ENCODE measurements at places on chromosomes 3 and 15.

DNA sequence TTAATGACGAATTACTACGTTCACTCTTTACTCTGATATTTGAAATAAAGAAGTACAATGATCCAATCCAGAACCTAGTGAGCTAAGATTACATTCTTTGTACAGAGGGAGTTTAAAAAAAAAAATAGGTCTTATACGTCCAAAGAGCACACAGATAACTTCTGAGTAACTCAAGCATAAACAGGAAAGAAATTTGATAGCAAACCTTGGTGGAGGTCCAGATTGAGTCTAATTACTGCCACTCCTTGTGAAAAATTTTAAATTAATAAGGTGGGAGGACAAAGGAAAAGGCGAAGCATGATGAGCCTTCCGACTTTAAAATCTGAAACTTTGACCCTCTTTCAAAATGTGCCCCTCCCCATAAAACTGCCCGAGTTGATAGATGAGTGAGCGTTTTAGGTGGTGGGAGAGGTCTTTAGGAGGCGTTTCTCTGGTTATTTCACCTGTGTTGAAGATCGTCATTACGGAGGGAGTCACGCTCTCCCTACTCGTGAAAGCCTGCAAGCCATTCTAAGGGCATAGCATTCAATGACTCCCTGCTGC lies 127.0 kb upstream of the ROBO2 start:
- DNase-seq: no peak

GRCh38 chr15:97023488-97023844 lies 693.0 kb downstream of the NR2F2 start:
- no peak for DNase-seq

GRCh38 chr3:179961703-179962078 lies 75.0 kb downstream of the PEX5L start:
- no peak for DNase-seq

- DNase-seq: no peak
These were observed 1762.5 kb downstream of the SI start for GRCh38 chr3:163315786-163316185.

DNA sequence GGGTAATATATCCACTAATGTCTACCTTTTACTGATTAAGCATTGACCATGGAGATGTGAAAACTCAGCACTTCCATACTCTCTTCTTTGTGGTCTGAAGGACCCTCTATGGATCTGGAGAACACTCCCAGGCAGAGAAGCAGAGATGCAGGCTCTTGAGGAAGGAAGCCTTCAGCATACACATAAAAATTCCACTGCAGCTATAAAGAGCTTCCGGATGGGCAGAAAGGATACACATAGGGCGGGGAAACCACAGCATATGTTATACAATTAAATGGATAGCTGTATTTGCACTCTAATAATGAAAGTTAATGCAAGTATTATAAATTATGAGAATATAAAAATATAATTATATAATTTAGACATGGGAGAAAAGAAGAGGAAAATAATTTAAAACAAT lies 1258.2 kb upstream of the ALCAM start:
- DNase-seq: no peak

- no peak for DNase-seq
These were observed 52.4 kb downstream of the CHL1 start for GRCh38 chr3:248864-249520.

DNA sequence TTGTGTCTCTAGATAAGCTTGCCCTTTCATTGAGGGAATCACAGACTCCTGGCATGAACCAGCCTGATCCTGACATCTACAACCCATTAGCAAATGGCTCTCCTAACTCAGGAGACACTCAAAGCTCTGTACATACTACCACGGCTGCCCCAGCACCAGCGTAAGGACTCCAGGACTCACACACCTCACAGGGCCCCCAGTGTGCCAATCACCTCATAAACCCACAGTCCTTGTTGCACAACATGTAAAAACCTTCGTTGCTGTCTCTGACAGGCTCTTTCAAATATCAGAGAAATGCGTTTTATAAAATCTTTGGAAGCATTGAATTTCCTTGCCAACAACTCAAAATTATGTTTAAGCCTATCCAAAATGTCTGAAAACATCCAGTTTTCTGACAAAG lies 7.3 kb downstream of the FYCO1 start:
- DNase-seq: no peak

DNA sequence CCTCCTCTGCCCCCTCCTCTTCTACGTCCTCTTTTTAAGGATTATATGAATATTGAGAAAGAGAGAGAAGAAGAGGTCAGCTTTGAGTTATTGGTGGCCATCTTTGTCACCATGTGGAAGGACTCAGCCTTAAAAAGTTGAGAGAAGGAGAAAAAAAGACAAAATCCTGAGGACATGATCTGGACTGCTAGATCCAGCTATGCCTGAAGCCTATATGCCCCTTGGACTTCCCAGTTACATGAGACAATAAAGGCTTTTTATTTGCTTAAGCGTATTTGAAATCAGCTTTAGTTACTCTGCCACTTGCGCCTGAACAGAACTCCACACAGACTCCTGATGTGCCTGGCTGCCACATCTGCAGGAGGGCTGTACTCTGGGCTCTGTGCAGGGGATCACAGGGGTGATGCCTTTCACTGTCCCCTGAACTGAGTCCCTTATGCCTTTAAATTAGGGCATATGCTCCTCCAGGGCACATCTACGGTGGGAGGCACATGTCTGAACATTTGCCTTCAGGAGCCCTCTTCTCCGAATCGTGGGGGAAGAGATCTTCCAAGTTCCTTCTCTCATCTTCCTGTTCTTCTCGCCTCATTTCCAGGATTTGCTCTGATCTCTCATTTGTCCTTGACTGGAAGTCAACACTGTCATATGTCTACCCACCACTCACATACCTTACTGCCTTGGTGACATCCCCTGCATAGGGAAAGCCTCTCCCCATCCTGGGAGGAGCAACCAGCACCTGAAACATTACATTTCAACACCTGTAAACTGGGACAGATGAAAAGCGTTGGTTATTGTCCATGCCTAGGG lies 14.0 kb upstream of the PLA2G4E start:
- no peak for DNase-seq

- peak; percentile 35 for DNase-seq
These were observed 11.4 kb downstream of the NEK10 start for GRCh38 chr3:27357665-27358258.

DNA sequence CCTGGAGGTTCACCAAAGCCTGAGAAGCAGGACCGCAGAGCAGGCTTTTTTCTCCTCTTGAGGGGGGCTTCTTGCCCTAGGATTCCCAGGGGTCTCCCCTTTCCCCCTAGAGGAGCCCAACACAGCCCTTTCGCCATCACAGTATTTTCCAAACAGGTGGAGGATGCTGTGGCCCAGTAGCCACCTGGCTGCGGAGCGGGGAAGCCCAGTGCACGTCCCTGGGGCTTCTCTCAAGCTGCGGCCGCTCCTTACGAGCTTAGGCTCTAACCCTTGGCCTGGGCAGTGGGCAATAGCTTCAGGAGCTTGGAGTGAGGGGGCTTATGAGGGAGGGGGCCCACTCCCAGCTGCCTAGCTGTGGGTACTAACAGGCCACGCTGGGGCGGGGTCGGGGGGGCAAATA lies 11.6 kb upstream of the DLL4 start:
- no peak for DNase-seq

GRCh38 chr3:174441588-174442301 lies 417.4 kb upstream of the NAALADL2 start:
- DNase-seq: no peak

DNA sequence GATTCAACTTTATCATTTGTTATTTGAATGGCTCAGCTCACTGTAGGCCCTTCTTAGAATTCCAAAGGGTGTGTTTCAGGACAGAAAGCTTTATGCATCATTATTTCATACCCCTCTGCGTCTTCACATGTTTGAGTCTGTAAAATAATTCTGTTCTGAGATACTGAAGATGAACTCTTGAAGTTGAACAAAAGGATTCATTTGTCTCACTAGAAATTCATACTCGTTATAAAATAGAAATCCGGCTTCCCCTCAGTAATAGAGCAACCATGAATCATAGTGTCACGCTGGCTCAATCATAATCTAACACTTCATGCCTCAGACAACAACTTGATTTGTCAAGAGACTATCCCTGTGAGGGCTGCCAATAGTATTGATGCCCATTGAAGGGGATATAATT lies 1015.4 kb upstream of the SEMA6D start:
- no peak for DNase-seq

DNA sequence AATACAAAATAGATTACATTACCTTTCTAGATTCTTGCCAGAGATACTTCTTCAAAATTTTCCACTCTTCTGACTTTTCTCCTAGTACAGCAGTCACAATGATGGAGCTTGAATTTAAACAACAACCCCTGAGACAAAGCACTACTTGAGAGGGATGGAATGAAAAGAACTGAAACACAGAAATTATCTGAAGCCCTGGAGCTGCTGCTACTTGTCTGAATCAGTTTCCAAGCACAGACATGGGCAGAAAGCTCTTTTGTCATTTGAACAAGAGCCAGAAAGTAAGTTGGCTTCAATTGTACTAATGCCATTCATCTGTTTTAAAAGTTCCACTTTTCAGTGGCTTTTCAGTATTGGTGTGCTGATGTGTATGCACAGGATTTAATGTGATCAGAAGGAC lies 718.5 kb upstream of the ARPP21 start:
- DNase-seq: no peak

DNA sequence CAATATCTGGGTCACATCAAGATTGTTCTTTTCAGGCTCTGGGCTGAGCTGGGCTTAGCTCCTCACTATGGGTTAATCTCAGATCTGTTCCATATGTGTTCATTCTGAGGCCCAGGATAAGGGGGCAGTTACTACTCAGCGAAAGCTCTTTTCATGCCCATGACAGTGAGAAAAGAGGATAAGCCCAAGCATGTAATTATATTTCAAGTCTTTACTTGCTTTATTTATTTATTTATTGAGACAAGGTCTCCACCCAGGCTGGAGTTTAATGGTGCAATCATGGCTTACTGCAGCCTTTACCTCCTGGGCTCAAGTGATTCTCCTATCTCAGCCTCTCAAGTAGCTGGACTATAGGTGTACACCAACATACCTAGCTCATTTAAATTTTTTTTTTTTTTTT lies 44.7 kb upstream of the SELENOK start:
- no peak for DNase-seq

DNA sequence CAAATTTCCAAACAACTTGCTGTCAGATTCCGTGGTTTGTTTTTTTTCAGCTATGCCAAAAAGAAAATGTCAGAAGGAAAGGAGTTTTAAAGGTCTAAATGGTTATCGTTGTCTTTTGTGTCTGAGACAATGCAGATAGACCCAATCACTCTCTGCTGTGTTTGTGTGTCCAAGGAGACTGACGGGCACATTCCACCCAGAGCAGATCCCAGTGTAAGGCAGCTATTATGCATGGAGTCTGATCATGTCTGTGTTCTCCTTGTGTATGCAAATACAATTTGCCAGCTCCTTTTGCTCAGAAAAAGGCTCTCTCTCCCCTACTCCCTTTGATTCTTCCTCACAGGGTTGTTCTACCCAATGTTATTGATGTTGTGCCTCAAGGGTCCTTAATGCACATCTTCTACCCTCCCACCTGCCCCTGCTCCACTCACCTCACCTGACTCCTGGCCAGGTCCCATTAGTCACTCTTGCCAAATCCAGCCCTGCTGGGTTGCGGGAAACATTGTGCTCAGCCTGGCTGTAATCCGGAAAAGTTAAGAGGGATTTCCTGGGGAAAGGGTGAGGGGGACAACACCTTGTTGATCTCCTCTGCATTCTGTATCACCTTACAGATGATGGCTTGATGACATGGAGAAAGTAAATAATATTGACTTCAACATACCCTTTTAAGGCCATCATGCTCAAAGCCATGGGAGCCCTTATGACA lies 61.0 kb downstream of the OTOL1 start:
- DNase-seq: no peak

- DNase-seq: no peak
These were observed 4.3 kb downstream of the MCTP2 start for GRCh38 chr15:94235646-94236045.

GRCh38 chr15:89825271-89825940 lies 10.8 kb upstream of the ANPEP start:
- DNase-seq: no peak

- no peak for DNase-seq
These were observed 980.3 kb downstream of the CADM2 start for GRCh38 chr3:85939074-85939482.

DNA sequence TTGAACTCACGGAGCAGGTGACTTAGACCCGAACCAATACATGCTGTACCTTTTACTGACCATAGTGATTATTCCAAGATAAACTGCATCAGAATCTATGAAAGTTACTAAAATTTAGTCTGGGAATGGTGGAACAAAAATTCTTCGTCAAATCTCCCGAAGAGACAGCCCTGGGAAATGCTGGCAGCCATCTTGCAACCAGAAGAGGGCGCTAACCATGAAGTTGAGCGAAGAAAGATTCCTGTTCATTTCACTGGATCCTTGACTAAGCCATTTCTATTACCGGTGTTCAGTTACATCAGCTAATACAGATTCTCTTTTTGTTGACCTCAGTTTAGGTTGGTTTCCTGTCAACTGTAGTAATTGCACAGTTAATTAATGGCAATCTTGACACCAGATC lies 199.6 kb downstream of the SLC9A9 start:
- no peak for DNase-seq

DNA sequence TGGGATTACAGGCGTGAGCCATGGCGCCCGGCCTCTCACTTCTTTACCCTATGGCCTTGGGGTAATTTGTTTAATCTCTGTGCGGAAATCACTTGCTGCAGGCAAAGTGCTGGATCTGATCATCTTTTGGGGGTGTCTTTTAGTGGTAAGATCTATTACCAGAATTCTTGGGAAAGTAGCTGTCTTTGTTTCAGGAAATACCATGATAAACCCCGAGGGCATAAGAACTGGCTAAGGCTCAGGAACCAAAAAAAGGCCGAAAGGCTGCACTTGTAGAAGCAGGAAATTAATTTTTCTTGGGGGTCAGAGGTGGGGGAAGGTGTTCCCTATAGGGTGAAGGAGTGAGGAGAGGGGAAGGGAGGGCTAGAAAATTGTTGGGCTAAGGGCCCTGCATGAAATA lies 22.7 kb upstream of the IGF2BP2 start:
- no peak for DNase-seq

- no peak for DNase-seq
These were observed 45.6 kb downstream of the SENP2 start for GRCh38 chr3:185631508-185632206.

DNA sequence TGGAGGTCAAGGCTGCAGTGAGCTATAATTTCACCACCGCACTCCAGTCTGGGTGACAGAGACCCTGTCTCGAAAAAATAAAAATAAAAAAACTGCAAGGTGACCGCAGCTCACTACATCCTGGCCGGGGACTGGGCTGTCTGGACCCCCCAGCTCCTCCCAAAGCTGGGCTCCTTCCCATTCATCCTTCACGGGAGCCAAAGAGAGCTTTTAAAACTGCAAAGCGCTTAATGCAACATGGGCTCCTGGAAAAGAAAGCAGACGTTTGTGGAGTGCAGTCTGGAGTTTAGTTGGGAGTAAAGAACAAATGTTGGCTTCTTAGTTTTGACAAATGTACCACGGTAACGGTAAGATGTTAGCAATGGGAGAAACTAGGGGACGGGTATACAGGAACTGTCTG lies 12.1 kb downstream of the PLXND1 start:
- DNase-seq: no peak

GRCh38 chr15:52146261-52146660 lies 33.7 kb upstream of the BCL2L10 start:
- no peak for DNase-seq

GRCh38 chr3:163821841-163822240 lies 1256.5 kb downstream of the SI start:
- DNase-seq: no peak

Measured in activated T-helper 1 cell treated with anti-CD3 and anti-CD28 coated beads, Interleukin-12 subunit alpha, Interleukin-12 subunit beta, Interleukin-2, Interleukin-4 antibody, amounts not matched to agents 30 ng/mL and 10 ng/mL and 1 ng/mL, durations not matched to agents 14 hours and 24 hours and 36 hours (primary cell).